Fibroblast of the aortic adventitia (primary cell): ENCODE measurements at places on chromosomes 4 and X. TPM values are rescaled to one million over a fixed set of nuclear protein-coding genes. Genes with fewer than 3 reads are reported as not detected.

The DGKK gene
- not detected in 2 replicates for total RNA-seq

The GPR82 gene
- total RNA-seq: under 0.01 TPM in 1 of 2 replicates, not detected in the other

The ARFIP1 gene
- 55.5 and 66.6 TPM in 2 replicates for total RNA-seq

The NDP gene
- 0.41 and 2.9 TPM in 2 replicates for total RNA-seq

The CENPVL2 gene
- total RNA-seq: 0.41 TPM in 1 of 2 replicates, not detected in the other

The STOX2 gene
- total RNA-seq: 1.1 and 1.5 TPM in 2 replicates

The SLC6A14 gene
- total RNA-seq: not detected in 2 replicates

The CPZ gene
- total RNA-seq: 7.0 and 24.9 TPM in 2 replicates

The CXCL6 gene
- total RNA-seq: 1.4 and 19.0 TPM in 2 replicates

The PAGE4 gene
- total RNA-seq: not detected in 2 replicates

The SRPX gene
- total RNA-seq: 142 and 242 TPM in 2 replicates

The LPAR4 gene
- 1.3 and 1.7 TPM in 2 replicates for total RNA-seq

The PPARGC1A gene
- total RNA-seq: 0.81 and 15.9 TPM in 2 replicates

The RHOXF1 gene
- not detected in 2 replicates for total RNA-seq

The RNF175 gene
- total RNA-seq: not detected in 2 replicates

The LRRC66 gene
- 0.81 TPM in 1 of 2 replicates, not detected in the other for total RNA-seq

The BST1 gene
- 19.7 and 54.9 TPM in 2 replicates for total RNA-seq

The CSAG1 gene
- total RNA-seq: not detected in 2 replicates

The ARSH gene
- total RNA-seq: not detected in 2 replicates

The CLIC2 gene
- total RNA-seq: 12.6 and 104 TPM in 2 replicates

The AREG gene
- 0.54 TPM in 1 of 2 replicates, not detected in the other for total RNA-seq

The F9 gene
- total RNA-seq: not detected in 2 replicates

The RADX gene
- 7.5 and 18.8 TPM in 2 replicates for total RNA-seq

The TXLNG gene
- total RNA-seq: 6.3 and 13.9 TPM in 2 replicates

The GAGE12H gene
- not detected in 2 replicates for total RNA-seq

The UBA1 gene
- total RNA-seq: 93.3 and 214 TPM in 2 replicates

The GC gene
- not detected in 2 replicates for total RNA-seq

The GPR119 gene
- total RNA-seq: not detected in 2 replicates

The CYP2U1 gene
- 17.3 and 29.3 TPM in 2 replicates for total RNA-seq

The PCYT1B gene
- 0.27 and 0.74 TPM in 2 replicates for total RNA-seq

The AP1AR gene
- 23.7 and 25.8 TPM in 2 replicates for total RNA-seq

The HCFC1 gene
- total RNA-seq: 16.4 and 34.5 TPM in 2 replicates

The ODAPH gene
- total RNA-seq: not detected in 2 replicates

The TENM3 gene
- total RNA-seq: 6.3 and 14.0 TPM in 2 replicates

The GUCY1A1 gene
- 0.09 and 2.4 TPM in 2 replicates for total RNA-seq

The CTAG1B gene
- total RNA-seq: not detected in 2 replicates

The CCSER1 gene
- total RNA-seq: under 0.01 TPM in 1 of 2 replicates, not detected in the other
